ENCODE measurements at places on chromosomes 12 and 14.

DNA sequence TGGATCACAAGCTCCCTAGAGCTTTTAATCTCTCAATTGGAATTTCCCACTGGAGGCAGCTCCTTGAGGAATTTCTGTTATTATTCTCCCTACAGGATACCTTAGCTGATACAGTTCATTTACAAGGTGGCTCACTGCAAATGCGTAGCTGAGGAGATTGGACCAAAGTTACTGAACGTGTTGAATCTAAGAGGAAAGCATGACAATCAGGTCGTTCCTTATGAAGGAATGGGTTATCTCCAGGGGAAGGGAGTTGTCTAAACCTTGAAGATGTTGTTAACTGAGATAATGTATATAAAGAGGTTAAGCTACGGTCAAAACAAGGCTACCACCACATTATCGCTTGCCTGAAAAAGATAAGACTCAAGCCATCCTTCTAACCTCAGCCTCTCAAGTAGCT is 105.8 kb upstream of the TBX3 start:
- no peak for DNase-seq

DNA sequence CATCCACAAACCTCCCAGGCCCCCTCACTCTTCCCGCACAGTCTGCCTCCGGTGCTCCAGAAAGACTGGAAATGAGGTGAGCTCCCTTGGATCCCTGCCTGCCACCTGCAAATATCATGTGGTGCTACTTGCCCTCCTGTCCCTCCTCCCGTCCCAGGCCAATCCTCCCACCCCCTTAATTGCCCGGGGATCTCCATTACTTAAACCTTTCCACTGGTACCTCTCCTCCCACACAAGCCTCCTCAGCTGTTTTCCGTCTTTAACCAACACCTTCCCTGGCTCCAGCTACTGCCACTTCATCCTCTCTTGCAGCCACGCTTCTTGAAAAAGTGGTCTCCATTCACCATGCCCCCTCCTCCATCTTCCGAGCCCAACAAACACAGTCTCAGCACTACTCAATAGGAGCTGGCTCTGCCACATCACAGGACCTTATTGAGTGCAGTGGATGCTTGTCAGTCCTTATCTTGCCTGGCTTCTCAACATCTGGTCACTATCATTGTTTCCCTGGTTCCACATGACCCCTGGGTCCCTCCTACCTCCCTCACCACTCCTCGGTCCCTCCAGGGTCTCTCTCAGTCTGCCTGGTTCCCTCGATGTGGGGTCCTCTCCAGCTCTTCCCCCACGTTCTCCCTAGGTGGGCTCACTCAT is 11.5 kb downstream of the FAIM2 start:
- DNase-seq, result no peak

DNA sequence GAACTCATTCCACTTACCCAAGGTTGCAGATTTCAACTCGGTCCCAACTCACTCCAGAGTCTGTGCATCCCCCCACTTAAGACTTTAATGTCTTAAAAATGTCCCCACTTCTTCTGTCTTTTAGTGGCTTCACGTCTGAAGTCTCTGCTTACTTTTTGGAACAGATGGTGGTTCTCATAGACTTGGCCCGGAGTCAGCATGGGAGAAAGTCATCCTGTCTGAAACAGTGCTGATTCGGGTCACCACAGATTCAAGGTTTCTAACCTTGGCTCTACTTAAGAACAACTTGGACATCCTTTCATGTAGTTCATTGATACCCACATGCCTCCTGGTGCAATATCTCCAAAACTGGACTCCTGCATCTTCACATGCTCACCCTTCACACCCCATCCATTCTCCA is 26.0 kb downstream of the CHST11 start:
- DNase-seq, result no peak

DNA sequence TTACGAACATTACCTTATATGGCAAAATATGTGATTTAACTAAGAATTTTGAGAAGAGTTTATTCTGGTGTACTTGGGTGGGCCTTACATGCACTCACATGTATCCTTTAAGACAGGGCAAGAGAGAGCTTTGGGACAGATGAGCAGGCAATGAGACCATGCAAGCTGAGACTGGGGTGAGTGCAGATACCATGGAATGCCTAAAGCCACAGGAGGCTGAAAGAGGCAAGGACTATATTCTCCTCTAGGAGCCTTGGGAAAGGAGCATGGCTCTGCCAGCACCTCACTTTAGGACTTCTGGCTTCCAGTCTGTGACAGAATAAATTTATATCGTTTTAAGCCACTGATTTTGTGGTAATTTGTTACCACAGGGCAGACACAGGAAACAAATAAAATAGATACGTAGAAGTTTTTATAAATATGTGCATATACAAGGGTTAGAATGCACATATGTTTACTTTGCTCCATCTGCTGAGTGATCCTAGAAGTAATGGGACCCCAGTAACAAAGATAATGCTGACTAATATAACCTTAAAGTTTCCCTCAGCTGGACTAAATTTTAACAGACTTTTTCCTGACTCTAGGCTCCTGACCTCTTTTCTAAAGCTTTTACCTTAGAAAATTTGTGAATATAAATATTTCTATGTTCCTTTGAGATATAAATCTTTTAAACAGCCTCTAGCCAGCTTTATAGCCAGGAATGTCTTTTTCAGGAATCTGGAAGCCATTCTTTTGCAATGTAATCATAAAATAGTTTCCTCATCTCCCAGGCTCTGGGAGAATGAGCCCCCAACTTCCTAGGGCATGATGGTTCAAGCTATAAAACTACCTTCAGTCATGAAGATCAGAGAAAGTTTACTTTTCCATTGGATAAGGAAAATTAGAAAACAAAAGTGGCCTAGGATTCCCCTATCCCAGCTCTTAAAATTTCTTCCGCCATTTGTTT is 216.8 kb downstream of the PPFIA2 start:
- no peak for DNase-seq

GRCh38 chr12:106764738-106765137 is 9.7 kb upstream of the RIC8B start:
- no peak for DNase-seq

Measured in NCI-H774 (cell line).